ENCODE measurements at places on chromosomes 5 and 9. TPM values are rescaled to one million over a fixed set of nuclear protein-coding genes. Genes with fewer than 3 reads are reported as not detected.

- no peak for DNase-seq
Measured at GRCh38 chr5:522116-522515, 2.1 kb downstream of the SLC9A3 start.

DNA sequence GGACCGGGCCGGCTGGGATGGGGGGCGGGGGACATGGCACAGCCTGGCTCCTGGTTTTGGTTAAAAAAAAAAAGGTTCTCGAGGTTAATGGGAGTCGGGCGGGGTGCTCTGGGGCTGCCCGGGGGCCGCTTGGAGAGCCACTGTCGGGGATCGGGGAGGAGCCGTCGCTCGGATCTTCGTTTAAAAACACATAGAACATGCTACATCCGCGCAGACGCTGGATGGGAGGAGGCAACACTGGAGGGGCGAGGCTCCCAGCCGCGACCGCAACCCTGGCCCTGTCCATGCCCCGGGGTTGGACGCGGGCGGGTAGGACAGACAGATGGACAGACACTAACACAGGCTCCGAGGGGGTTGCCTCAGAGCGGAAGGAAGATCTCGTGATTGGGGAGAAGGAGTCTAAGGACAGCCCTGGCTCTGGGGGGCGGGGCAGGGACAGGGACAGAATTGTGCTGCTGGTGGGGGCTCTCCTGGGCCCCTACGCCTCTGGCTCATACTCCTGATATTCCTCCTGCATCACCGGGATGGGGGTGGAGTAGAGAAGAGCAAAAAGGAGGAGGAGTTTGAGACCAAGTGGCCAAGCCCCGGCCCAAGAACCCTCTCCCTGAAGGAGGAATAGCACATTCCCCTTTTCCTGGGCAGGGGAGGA, 9.9 kb downstream of the SNCB start:
- no peak for DNase-seq

RHOBTB3 gene
- 0.52 TPM for total RNA-seq

IFT74 gene
- 12.4 TPM for total RNA-seq
